ENCODE measurements at places on chromosomes 6 and 20. TPM values are rescaled to one million over a fixed set of nuclear protein-coding genes. Genes with fewer than 3 reads are reported as not detected.

- H3K27ac ChIP-seq = no peak overlapping the region
- no peak for DNase-seq
- no peaks in the 10 kb centered on the region for H3K36me3 ChIP-seq
Observed at GRCh38 chr6:79630380-79630882, 698 bp upstream of the SH3BGRL2 start.

DNA sequence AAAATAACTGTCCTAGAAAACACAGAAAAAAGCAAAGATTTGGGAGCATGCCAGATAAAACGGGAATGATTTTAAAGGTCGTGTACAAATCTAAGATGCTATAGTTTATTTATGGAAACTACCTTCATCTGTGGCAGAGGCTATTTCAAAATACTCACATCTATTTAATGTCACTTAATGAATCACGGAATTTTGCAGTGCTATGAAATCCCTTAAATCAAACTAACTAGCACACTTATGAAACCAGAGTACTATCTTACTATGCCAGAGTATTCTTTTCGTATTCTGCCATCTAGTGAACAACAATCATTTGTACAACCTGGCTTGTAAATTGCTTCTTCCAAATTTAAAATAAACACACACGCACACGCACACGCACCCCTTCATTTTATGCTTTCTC, 77.9 kb upstream of the BMP5 start:
- H3K27me3 ChIP-seq = no peaks in the 10 kb centered on the region
- H3K36me3 ChIP-seq = no peaks in the 10 kb centered on the region
- H3K4me1 ChIP-seq = peaks cover 22% of the 10 kb centered on the region
- no peak overlapping the region for H3K27ac ChIP-seq
- peak; percentile 60 for DNase-seq

The RFX6 gene
- total RNA-seq = not detected

DNA sequence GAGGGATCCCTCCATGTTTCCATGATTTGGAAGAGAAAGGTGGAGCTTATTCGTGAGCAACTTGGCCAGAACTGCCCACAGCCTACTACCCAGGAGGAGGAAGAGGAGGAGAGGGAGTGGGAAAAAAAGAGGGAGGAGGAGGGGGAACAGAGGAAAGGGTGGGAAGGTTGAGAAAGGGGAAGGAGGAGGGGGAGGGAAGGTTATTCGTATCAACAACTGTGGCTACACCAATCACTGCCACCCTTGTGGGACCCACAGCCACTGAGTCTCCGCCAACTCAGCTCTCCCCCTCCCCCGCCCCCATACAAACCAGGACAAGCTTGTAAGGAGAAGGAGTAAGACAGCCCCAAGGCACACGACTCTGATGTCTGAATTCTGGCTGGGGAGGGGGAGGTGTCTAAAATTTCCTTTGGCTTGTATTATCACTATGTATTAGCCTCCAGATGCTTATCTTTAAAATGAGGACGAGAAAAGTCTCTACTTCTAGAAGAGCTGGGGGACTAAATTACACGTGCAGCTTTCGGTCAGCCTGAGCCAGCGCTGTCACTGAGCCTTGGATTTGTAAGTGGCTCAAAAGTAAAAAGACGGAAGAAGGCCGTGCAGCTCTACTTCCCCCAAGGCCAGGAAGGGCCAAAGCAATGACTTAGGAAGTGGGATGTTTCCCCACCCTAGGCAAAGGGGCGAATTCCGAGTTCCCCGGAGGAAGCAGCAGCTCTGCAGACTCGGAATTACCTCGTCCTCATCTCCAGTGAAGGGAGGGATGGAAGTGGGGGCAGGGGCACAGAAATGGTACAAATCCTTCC, 1.0 kb downstream of the FKBP1A start:
- no peaks in the 10 kb centered on the region for H3K27me3 ChIP-seq
- peak overlapping the region; percentile 97 for H3K4me3 ChIP-seq
- peak; percentile 51 for DNase-seq
- H3K36me3 ChIP-seq = no peaks in the 10 kb centered on the region

GRCh38 chr20:16929756-16930155, 181.6 kb downstream of the OTOR start:
- H3K4me3 ChIP-seq = no peak overlapping the region
- no peaks in the 10 kb centered on the region for H3K27me3 ChIP-seq
- no peaks in the 10 kb centered on the region for H3K4me1 ChIP-seq
- H3K36me3 ChIP-seq = no peaks in the 10 kb centered on the region
- DNase-seq = no peak
- no peak overlapping the region for H3K27ac ChIP-seq

- no peaks in the 10 kb centered on the region for H3K36me3 ChIP-seq
- H3K4me1 ChIP-seq = no peaks in the 10 kb centered on the region
- no peaks in the 10 kb centered on the region for H3K27me3 ChIP-seq
- no peak overlapping the region for H3K27ac ChIP-seq
- no peak for DNase-seq
- no peak overlapping the region for H3K4me3 ChIP-seq
Observed at GRCh38 chr20:63047946-63048345, 41.2 kb upstream of the BHLHE23 start.

DNA sequence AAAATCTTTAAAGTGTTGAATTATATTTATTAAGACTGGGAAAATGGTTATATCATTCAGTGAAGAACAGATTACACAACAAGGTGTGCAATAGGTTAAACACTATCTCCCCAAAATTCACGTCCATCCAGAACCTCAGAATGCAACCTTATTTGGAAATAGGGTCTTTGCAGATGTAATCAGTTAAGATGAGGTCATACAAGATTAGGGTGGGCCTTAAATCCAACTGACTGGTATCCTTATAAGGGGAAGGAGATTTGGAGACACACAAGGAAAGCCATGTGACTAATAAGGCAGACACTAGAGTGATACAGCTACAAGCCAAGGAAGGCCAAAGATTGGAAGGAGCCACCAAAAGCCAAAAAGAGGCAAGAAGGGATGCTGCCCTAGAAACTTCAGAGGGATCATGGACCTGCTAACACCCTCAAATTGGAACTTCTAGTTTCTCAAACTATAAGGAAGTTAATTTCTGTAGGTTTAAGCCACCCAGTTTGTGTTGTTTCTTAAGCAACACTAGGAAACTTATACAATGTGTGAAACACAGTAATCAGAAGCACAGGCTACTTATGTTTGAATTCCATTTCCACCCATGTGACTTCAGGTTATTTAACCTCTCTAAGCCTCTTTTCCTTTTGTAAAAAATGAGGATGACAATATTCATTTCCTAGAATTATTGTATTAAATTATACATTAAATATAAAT, 16.9 kb downstream of the ILRUN start:
- H3K4me1 ChIP-seq = peaks cover 4% of the 10 kb centered on the region
- H3K36me3 ChIP-seq = no peaks in the 10 kb centered on the region
- H3K27me3 ChIP-seq = no peaks in the 10 kb centered on the region
- H3K4me3 ChIP-seq = no peak overlapping the region

GRCh38 chr6:24126586-24127192, 674 bp downstream of the NRSN1 start:
- H3K27me3 ChIP-seq = peaks cover 42% of the 10 kb centered on the region
- H3K27ac ChIP-seq = no peak overlapping the region
- no peaks in the 10 kb centered on the region for H3K36me3 ChIP-seq
- peak overlapping the region; percentile 23 for H3K4me3 ChIP-seq

GRCh38 chr6:161370880-161371279, 97.0 kb upstream of the AGPAT4 start:
- H3K27ac ChIP-seq = no peak overlapping the region
- H3K27me3 ChIP-seq = no peaks in the 10 kb centered on the region
- H3K36me3 ChIP-seq = no peaks in the 10 kb centered on the region
- peak; percentile 62 for DNase-seq

- peaks cover 5% of the 10 kb centered on the region for H3K36me3 ChIP-seq
- H3K4me1 ChIP-seq = no peaks in the 10 kb centered on the region
- DNase-seq = no peak
Observed at GRCh38 chr6:143468026-143468425, 17.4 kb downstream of the PEX3 start.

DNA sequence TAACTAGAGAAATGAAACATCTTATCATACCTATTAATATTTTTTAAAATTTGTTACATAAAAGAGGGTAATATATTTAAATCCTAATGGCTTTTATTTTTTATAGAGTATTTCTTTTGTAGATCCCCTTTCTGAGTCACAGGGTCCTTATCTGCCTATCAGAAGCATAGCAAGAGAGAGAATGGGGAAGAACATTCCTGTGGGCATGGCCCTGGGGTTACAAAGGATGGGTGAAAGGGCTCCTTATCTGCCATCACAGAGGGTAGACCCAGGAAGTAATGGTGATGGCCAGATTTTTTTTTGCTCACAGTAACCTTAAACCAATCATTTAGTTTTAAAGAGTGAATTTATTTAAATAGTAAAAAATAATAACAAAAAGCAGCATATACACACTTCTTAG, 582.1 kb upstream of the HTR1E start:
- DNase-seq = no peak
- no peak overlapping the region for H3K4me3 ChIP-seq
- H3K4me1 ChIP-seq = no peaks in the 10 kb centered on the region
- no peaks in the 10 kb centered on the region for H3K36me3 ChIP-seq
- no peak overlapping the region for H3K27ac ChIP-seq

- H3K27me3 ChIP-seq = peaks cover 96% of the 10 kb centered on the region
- peaks cover 9% of the 10 kb centered on the region for H3K4me1 ChIP-seq
- no peak overlapping the region for H3K27ac ChIP-seq
- peak overlapping the region; percentile 25 for H3K4me3 ChIP-seq
- H3K36me3 ChIP-seq = no peaks in the 10 kb centered on the region
Observed at GRCh38 chr6:1310628-1311399, 1.1 kb upstream of the FOXQ1 start.

The IP6K3 gene
- not detected for total RNA-seq

The OOEP gene
- not detected for total RNA-seq

GRCh38 chr6:33049323-33050013, 24.0 kb downstream of the HLA-DPA1 start:
- no peak overlapping the region for H3K27ac ChIP-seq
- H3K27me3 ChIP-seq = peaks cover 10% of the 10 kb centered on the region
- H3K36me3 ChIP-seq = no peaks in the 10 kb centered on the region
- H3K4me1 ChIP-seq = no peaks in the 10 kb centered on the region

The ARMC12 gene
- total RNA-seq = 1.0 TPM

Measured in A673 (cell line).